Effector memory CD8-positive, alpha-beta T cell (primary cell): ENCODE measurements at places on chromosomes 1 and 21.

- DNase-seq: no peak
These were observed 75.2 kb downstream of the NTPCR start for GRCh38 chr1:233025567-233025966.

- no peak for DNase-seq
These were observed 135.1 kb downstream of the TLR5 start for GRCh38 chr1:223007935-223008334.

DNA sequence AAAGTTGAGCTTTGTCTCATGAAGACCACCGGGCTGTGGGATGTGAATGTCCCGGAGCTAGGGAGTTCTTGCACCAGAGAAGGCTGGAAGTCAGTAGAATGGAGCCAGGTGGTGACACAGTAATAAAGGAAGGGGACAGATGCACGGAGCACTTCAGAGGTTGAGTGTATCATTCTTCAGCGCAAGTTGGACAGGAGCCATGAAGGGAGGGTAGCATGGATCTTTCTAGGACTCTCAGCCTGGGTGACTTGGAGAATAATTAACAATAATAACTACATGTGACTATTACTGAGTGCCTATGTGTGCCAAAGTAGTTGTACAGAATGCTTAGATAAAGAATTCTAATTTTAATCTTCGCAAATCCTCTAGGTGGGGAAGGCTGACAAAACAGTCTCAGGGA is 258.7 kb upstream of the AJAP1 start:
- no peak for DNase-seq

- no peak for DNase-seq
These were observed 42.0 kb downstream of the TM2D1 start for GRCh38 chr1:61682891-61683290.

DNA sequence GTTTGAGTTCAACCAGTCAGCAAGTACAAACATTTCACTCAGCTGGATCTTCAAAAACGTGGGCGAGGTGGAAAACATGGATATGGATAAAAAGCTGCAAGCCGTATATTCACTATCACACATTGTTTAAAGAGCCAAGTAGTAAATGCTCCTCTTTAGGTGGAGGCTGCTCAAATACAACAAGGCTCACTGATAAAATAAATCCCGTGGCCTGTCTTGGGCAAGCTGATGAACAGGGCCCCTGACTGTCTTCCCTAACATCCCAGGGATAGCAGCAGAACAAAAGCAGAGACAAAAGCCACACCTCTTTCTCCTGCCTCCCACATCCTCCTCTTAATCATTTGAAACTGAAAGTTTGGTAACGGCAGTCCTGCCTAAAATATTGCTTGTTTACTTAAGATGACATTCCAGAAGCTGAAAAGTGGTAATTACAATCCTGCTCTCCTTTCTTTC is 357.7 kb downstream of the TTLL7 start:
- no peak for DNase-seq

- no peak for DNase-seq
These were observed 6.0 kb downstream of the COL9A2 start for GRCh38 chr1:40310983-40311642.

- DNase-seq: no peak
These were observed 97.8 kb downstream of the FMN2 start for GRCh38 chr1:240189386-240189989.

DNA sequence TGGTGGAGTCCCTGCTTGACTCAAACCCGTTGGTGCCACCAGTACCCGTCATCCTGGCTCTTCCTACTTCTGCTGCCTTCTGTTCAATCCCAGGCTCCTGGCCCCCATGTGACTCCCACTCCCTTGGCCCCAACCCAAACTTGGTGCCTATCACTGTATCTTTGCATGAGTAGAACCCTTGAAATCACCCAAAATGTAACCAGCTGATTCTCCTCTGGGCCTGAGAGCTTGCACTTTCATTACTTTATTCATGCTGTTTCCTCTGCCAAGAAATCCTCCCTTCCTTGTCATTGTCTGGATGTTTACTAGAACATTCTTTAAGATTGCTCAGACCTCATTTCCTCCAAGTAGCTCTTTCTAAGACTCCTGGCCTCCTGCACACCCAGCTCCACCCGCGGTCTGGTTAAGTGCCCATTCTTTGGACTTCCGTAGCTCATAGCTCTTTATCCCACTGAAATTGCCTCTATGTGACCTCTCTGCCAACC is 15.7 kb downstream of the PTAFR start:
- no peak for DNase-seq

GRCh38 chr1:30816211-30817076 is 58.9 kb upstream of the LAPTM5 start:
- DNase-seq: no peak

DNA sequence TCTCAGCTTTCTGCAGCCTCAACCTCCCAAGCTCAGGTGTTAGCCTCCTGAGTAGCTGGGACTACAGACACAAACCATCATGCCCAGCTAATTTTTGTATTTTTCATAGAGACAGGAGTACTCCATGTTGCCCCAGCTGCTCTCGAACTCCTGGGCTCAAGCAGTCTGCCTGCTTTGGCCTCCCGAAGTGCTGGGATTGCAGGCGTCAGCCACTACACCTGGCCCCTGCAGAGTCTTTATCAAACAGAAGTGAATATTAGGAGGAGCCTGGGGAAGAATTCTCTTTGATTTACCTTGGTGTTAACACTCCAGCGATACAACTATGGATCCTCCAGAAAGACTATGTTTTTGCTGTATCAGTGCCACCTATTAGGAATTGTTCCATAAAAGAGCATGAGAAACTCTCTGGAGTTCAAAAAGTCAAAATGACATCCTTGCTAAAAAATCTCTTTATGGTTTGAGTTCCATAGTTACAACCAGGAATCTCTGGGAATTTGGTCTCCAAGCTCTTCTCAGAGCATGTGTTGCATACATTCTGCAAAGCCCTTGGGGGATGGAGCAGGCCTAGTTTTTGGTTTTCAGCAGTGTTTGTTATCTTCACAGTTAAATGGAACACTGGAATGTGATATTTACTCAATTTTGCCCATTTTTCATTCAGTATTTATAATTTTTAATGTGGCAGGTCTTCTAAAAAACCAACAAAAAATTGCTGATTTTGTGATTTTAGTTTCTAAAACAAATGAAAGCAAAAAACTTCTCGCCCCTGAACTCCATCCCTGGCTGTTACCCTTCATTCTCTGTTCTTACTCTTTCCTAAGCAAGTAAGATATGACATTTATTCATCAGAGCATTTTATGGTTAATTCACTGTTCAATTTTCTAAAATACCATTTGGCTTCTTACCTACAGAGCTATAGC is 77.3 kb downstream of the OLFML2B start:
- DNase-seq: no peak

- no peak for DNase-seq
These were observed 160.3 kb downstream of the ETS2 start for GRCh38 chr21:38965910-38966504.

GRCh38 chr1:60942291-60942690 is 140.1 kb upstream of the NFIA start:
- no peak for DNase-seq

DNA sequence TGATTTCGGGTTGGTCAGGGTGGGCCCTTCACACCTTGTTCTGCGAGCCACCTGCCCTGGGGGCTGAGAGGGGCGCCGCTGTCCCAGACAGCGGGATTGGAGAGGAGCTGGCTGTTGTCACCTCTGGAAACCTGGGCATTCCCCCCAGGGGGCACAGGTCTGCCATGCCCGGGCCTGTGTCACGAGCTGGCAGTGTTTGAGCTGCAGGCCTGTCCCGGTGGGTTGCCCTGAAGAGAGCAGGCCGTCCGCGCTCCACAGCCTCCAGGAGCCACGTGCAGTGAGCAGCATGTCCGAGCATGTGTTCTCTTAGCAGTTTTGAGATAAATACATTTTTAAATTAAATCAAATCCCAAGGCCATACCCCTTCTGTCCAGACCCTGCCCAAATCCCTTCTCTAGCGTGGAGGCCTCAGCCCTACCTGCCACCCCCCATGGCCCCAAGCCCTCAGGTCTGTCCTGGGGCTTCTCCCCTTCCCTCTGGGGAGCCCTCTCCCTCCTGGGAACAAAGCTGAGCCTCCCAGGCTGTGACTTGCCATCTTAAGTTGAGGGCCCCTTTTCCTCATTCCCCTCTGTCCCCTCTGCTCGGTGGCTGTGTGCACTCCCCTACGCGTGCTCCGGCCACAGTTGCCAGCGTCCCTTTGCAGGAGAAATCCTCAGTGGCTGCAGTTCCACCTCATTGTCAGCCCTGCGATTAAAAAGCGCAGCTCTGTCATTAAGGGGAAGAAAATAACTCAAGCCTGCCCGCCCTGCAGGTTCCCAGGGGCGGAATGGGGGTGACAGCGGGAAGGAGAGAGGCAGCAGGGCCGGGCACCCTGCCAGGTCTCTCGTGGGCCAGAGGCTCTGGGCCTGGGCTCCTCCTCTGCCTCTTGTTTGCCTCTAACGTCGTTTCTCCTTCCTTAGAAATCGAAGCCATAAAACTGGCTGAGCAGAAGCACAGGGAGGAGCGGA is 26.6 kb downstream of the SLX9 start:
- DNase-seq: no peak
